Uterus (tissue), 4 donors: ENCODE measurements at places on chromosomes 6 and 20. TPM values are rescaled to one million over a fixed set of nuclear protein-coding genes. Genes with fewer than 3 reads are reported as not detected.

PI16 gene
- 1.2 TPM for total RNA-seq

CEP85L gene
- total RNA-seq = 32.7 TPM

GPR6 gene
- not detected for total RNA-seq

BTN1A1 gene
- not detected for total RNA-seq

HLA-F gene
- total RNA-seq = 75.3 TPM

TSHZ2 gene
- total RNA-seq = 22.9 TPM

AVP gene
- total RNA-seq = not detected

CLDN20 gene
- total RNA-seq = 1.5 TPM

ARMH2 gene
- total RNA-seq = not detected

HFE gene
- 1.2 TPM for total RNA-seq

- no peak for DNase-seq
Observed at GRCh38 chr6:19827247-19827646, 9.9 kb upstream of the ID4 start.

DNA sequence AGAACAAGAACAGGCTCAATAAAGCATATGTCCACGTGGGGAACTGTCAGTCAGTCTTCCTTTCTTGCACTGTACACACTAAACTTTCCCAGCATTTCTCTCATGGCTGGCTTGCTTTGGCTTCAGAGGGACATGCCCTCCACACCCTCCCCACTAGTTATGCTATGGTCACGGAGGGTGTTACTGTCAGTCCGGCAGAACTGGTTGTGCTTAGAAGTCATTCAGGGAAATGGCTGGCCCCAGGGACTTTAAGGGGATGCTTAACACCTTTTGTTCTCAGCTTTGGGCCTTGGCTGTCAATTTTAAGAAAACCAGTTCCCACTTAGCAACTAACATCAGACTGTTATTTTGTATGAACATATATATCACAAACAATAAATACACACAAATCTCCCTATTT lies 55.1 kb downstream of the ELOVL5 start:
- DNase-seq = no peak

DNA sequence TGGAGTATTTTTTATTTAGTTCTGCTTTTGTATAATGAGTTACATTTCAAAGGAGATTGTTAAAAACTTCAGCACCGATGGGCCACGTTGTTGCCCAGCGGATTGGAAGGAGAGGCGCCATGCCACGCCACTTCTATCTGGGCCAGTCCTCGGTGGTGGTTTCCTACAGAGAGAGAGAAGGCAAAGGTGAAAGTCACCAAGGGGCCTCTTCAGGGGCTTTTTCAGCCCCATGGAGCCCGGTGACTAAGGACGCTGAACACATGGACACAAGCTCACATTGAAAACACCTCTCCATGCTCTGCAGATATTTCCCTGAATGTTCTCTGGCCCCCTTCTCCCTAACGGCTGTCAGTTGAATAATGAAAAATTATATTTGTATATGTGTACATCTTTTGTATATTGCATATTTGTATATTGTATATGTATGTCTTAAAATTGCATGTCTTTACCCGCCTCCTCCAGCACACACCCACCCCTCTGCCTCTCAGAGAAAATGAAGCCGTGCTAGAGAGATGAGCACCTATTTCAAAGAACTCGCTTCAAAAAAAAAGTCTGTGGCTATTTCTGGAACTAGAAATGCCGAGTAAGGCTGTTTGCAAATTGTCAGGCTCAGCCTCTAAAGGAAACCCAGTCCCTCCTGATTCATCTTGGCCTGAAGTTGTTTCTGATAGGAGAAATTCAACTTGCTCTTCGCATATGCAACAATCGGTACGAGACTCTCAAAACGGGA lies 91.9 kb upstream of the CDH4 start:
- no peak for DNase-seq

DNA sequence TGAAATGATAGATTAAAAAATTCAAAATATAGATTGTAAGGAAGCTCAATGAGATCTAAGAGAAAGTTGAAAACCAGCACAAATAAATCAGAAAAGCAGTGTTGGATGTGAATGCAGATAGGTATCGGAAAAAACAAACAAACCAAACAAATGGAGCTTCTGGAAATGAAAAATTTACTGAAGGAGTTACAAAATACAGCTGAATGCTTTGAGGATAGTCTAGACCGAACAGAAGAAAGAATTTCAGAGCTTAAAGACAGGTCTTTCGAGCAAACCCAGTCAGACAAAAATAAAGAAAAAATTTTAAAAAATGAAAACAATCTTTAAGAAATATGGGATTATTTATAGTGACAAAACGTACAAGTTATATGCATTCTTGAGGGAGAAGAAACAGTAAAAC lies 146.7 kb downstream of the FAM83B start:
- no peak for DNase-seq

GRCh38 chr6:36666287-36666686 lies 12.2 kb upstream of the CDKN1A start:
- no peak for DNase-seq

GRCh38 chr6:125942672-125943527 lies 13.7 kb upstream of the HINT3 start:
- no peak for DNase-seq

GRCh38 chr6:89379281-89379680 lies 26.8 kb upstream of the UBE2J1 start:
- DNase-seq = no peak

DNA sequence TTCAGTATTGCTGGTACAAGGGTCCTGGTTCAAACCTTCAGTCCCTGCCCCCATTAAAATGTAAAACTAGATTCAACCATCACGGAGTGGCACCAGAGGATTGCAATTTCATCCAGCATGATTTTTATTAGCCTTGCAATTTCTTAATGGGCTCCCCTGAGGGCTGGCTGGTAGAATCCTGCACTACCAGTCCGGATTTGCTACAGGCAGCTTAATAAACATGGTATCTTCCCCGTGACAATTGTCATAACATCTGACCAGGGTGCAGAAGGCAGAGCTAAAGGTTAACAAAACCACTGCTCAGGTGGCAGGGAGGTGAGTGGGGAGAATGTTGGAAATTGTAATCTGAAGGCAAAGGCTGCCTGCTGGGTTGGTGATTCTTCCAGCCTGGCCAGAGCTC lies 94.5 kb downstream of the PKHD1 start:
- no peak for DNase-seq

- no peak for DNase-seq
Observed at GRCh38 chr6:95274686-95275235, 302.6 kb upstream of the MANEA start.

GRCh38 chr6:85673198-85674139 lies 30.8 kb upstream of the SYNCRIP start:
- DNase-seq = no peak

GRCh38 chr6:97186416-97186999 lies 96.5 kb downstream of the MMS22L start:
- peak; percentile 19 for DNase-seq

DNA sequence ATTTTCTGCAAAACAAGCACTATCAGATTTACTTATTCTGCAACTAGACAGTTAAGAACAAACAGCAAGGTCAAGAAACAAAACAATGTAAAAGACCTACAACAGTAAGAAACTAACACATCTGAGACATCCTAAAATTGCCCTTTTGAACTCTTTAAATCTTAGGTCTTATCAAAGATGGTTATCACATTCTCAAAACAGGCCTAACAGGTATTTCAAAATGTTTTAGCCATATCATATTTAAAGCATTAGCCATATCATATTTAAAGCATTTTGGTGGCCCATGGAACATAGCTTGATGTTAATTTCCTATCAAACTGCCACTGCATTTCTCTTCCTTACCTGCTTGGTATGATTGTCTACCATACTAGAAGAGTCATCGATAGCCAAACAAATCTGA lies 11.1 kb upstream of the LYRM2 start:
- DNase-seq = no peak

DNA sequence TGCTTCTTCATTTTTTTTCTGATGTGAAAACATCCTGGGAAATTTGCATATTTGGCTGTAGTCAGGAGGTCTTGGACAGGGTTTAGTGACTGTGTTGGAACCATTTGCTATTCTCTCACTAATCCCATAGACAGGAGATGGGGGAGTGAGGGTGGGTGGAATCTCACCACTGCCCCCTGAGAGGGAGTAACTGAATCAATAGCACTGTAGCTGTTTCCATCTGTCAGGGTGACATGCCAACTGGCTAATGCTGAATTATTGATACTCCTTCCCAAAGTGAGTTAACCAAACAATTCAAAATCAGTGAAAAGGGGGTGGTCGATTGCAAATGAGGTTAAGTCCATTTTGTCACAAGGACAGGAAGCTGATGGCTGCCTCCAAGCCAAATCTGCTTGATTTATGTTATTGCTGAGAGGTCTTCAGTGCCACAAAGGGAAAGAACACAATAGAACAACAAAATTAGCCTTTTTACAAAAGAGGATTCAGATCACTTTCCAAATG lies 55.1 kb upstream of the B3GAT2 start:
- DNase-seq = no peak

DNA sequence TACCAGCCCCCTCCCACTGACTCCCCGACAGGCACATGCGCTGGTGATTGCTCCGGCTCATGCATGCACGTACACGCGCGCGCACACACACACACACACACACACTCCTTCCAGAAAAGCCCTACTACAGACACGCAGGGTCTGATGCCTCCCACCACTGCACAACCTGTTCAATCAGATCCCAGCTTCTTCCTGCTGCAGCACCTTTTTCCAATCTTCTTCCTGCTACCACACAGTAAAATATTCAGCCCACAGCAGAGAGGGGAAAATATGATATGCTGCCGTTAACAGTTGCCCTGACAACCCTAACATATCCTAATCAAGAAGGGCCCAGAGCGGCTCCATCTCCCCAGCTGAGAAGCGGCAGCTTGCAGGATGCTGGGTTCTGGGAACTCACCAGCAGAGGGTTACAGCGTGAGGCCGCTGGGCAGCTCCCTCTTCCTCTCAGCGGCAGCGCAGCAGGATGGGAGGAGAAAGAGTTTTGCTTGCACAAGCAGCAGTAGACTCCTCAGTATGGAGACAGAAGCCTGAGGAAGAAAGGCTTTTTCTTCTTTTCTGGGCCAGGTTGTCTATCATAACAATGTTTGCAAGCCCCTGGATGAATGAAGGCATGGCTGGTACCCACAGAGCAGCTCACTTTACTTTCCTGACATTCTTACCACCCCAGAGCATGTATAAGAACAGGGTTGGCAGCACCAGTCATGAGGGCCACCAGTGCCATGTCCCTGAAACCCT lies 23.9 kb downstream of the MAP7 start:
- DNase-seq = no peak

DNA sequence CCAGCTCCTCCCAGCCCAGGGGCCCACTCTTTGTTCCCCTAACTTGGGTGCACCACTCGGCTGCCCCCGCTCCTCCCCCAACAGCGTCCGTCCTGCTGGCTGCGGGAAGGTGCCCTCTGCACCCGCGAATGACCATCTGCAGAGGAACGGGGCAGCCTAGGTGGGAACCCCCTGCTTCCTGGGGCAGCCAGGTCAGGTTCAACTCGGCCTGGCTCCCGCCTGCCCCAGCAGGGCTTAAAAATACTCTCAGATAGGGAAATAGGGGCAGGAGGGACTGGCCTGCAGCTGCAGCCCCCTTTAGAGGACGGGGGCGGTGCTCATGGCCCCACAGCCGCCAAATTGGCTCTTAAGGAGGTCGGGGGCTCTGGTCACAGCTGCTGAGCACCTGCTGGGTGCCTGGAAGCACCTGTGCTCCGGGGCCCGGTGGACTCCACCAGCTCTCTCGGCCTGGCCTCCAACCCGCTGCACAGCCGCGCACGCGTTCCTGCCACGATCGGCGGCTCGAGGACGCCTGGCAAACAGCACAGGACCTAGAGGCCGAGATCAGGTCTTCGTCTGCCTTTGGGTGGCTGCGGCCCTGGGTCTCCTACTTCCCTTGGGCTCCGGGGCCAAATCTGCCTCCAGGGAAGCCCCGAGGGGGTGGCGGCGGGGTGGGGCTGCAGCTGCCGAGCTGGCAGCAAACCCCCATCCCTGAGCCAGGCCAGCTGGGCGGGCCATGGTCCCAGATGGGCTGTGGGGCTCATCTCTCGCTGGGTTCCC lies 700 bp upstream of the LAMA5 start:
- peak; percentile 53 for DNase-seq

DNA sequence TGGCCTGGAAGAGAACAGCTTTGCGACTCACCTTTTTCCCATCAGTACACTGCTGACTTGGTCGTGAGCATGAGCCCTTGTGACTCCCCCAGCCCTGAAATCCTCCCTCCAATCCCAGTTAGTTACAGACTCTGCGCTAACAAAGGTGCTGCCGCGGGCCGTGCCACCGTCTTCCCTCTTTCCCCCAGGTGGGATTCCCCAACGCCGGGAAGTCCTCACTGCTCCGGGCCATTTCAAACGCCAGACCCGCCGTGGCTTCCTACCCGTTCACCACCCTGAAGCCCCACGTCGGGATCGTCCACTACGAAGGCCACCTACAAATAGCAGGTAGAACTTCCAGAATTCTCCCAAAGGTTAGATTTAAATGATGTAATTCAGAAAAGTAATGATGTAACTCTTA lies 16.1 kb downstream of the MTG2 start:
- DNase-seq = no peak

DNA sequence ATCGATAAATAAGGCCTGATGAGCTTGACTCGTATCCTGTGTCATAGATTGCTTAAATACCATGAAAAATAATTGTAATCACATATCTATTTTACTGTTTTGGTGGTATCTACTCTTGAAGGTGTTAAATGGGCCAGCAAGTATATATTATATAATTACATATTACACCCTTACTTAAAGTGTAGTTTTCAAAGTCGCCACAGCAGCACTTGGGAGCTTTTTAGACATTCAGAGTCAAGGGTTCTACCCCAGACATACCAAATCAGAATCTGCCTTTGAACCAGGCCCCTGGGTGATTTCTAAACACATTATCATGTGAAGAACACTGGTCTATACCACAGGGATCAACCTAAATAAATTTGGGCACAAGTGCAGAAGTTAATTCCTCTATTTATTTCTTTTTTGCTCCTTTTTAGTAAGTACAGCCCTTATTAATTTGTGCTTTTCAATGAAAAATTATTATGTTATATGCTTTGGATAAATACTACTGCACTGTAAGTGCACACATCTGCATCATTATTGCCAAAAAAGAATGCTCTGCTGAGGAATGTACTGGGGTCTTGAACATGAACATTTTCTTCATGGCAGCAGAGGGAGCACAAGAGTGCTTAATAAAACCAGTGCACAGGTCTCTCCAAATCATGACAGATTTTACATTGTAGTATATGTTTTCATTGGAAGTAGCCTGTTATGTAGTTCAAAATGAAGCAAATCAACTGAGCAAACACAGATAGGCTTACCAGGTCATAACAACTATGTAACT lies 3.1 kb upstream of the ATXN1 start:
- DNase-seq = no peak

DNA sequence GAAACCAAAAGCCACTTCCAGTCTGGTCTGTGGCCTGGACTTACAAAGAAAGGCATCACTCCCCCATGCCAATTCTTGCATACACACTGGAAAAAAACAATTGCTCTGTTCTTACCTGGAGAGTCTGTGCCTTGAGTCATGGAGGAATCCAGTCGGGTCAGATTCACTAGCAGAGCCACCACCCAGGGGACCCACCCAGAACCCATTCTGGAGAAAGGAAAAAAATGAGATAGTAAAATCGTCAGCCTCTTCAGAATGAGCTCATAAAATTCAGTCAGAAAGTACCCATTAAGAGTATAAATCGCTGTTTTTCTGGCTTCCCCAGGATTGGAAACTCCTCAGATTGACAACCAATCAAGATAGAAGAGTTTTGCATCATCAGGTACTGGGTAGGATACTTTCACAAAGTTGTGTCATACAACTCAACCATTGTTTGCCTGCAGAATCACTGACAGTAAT lies at the start of gene HLA-DOB:
HLA-DOB (minus strand) TSS at position 257 of the 459 bp plus-strand sequence; CDS start at position 206, 51 bp downstream.
- no peak for DNase-seq
